GM12878 (cell line): ENCODE measurements at places on chromosomes 6 and 20. TPM values are rescaled to one million over a fixed set of nuclear protein-coding genes. Genes with fewer than 3 reads are reported as not detected.

DNA sequence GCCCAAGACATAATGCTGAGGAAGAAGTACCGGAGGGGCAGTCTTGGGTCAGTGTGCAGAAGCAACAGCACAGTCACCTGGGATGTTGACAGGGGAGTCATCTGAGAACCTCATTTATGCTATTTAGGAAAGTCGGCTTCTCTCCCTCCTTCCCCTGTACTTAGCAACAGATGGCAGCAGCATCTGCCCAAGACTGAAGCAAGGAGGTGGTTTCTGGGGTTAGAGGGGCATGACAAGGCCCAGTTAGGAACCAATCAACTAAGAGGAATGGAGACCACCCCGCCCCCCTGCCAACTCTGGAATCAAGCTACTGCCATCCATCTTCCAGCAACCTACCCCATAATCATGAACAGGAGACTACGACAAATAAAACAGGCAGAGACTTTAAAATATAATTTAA lies 21.7 kb downstream of the RIPK1 start:
- no peak overlapping the region for H3K27ac ChIP-seq
- H3K4me3 ChIP-seq: no peak overlapping the region
- no peak for DNase-seq
- no peaks in the 10 kb centered on the region for H3K4me1 ChIP-seq
- H3K36me3 ChIP-seq: peaks cover 2% of the 10 kb centered on the region; the same call in 1 of the 2 replicates
- H3K27me3 ChIP-seq: no peaks in the 10 kb centered on the region

CNKSR3 gene
- 0.11 and 0.31 TPM in 2 replicates for total RNA-seq

LINC00237 gene
- total RNA-seq: not detected in 2 replicates

DNA sequence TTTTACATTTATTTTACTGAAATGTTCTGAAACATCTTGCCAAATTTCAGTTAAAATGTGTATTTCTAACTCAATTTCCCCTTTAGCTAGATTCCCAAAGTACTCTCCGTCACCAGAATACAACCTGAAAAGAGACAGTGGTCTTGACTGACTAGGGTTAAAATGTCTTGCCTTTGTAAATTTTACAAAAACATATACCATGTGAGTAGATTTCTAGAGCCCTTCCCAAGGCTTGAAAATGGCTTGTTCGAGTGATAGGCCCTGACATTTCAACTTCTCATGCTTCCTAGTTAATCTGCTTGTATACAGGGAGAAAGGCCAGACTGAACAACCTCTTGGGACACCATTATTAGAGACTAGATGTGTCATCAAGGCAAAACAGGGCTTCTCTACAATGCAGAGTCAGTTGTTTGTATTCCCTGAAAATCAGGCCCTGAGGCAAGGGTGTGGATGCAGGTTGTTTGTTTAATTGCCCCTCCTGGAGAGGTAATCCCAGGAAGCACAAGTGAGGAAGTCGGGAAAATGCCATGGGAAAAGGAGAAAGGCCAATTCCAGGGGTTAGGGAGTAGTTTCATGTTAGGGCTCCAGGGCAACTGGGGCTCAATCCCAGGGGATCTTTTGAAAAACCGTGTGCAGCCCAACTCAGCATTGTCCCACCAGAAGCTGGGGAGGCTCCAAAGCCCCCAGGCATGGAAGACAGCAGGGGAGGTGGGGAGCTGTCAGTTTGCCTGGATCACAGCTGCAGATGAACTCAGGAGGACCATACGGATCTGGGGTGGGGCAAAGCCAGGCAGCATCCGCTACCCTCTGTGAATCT lies 11.6 kb upstream of the TFB1M start:
- H3K4me3 ChIP-seq: no peak overlapping the region
- no peaks in the 10 kb centered on the region for H3K36me3 ChIP-seq
- H3K4me1 ChIP-seq: no peaks in the 10 kb centered on the region; the same call in 1 of the 2 replicates
- H3K27me3 ChIP-seq: no peaks in the 10 kb centered on the region

DNA sequence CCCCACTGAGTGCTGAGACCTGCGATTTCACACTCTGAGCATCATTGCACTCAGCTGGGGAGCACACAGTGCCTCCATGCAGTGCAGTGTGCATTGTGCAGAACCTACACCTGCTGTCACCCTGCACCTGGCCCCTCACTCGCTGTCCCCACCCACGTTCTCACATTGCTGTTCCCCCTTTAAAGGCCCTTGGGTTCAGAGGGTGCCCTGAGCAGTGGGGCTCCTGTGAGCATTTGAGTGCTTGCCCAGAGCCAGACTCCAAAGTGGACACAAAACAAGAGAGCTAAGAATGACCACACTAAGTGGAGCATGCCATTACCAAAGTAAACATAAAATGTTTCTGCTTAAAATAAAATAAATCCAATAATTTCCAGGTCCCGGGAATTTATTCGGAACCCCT lies 131.0 kb upstream of the CST7 start:
- no peak for DNase-seq
- no peak overlapping the region for H3K27ac ChIP-seq
- H3K4me1 ChIP-seq: peaks cover 4% of the 10 kb centered on the region
- H3K36me3 ChIP-seq: no peaks in the 10 kb centered on the region

GRCh38 chr6:99905209-99906106 lies 88.6 kb downstream of the MCHR2 start:
- no peak overlapping the region for H3K27ac ChIP-seq
- H3K4me3 ChIP-seq: no peak overlapping the region
- no peak for DNase-seq
- no peaks in the 10 kb centered on the region for H3K36me3 ChIP-seq
- no peaks in the 10 kb centered on the region for H3K4me1 ChIP-seq
- no peaks in the 10 kb centered on the region for H3K27me3 ChIP-seq

- no peaks in the 10 kb centered on the region for H3K4me1 ChIP-seq
- no peak overlapping the region for H3K4me3 ChIP-seq
- no peaks in the 10 kb centered on the region for H3K36me3 ChIP-seq
- H3K27me3 ChIP-seq: no peaks in the 10 kb centered on the region
- no peak for DNase-seq
- H3K27ac ChIP-seq: no peak overlapping the region
Observed at GRCh38 chr6:161228921-161229591, 44.8 kb downstream of the AGPAT4 start.

GRCh38 chr6:3229566-3230178 lies 2.2 kb upstream of the TUBB2B start:
- H3K27ac ChIP-seq: no peak overlapping the region
- peaks cover 35% of the 10 kb centered on the region for H3K27me3 ChIP-seq
- no peak for DNase-seq
- peaks cover 39% of the 10 kb centered on the region for H3K4me1 ChIP-seq

DNA sequence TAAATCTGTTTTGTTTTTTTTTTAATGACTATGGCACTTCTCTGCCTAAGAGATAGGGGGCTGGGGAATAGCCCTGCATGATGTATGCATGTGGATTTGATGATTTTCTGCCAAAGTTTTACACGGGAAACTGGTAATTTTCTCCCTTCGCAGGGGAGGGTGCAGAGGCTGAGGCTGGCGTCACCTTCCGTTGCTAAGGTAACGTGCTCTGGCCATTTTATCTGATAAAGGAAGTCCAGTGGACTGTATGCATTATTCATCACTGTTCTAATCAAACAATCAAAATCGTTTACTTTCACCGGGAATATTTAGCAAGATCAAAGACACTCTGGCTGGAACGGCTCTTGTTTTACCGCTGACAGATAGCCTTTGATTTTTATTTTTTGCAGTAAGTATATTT lies 789 bp downstream of the PHACTR1 start:
- DNase-seq: no peak
- no peaks in the 10 kb centered on the region for H3K36me3 ChIP-seq
- no peak overlapping the region for H3K27ac ChIP-seq
- no peak overlapping the region for H3K4me3 ChIP-seq

BPIFA1 gene
- not detected in 2 replicates for total RNA-seq

DNA sequence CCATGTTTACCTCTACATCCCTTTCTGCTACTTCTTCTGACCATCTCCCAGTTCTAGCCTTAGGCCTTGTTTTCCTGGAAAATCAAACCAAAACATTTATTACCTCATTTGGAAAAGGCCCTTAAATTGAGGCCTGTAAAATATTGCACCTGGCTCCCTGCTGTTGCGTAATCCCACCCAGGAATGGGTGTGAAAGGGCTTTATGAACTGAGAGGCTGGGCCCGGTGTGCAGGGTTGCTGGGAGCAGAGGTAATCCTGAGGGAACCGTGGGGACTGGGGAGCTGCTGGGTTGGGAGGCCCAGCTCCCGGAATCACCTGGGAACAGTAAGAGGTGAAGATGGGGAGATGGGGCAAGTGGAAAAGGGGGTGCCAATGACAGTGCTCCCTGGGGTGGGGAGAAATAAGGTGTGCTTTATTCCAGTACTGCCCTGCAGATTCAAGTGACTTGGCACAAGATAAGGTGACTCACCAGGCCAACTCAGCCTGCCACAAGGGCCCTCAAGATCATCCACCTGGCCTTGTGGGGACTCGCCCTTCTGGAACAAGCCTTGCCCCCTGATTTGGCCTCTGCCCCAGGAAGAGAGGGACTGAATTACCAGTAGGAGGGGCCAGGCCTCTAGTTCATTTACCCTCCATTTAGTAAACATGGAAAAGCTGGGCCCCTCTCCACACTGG lies 44.2 kb downstream of the KCNK5 start:
- no peaks in the 10 kb centered on the region for H3K36me3 ChIP-seq
- H3K4me3 ChIP-seq: no peak overlapping the region
- no peaks in the 10 kb centered on the region for H3K27me3 ChIP-seq
- H3K27ac ChIP-seq: no peak overlapping the region

DNA sequence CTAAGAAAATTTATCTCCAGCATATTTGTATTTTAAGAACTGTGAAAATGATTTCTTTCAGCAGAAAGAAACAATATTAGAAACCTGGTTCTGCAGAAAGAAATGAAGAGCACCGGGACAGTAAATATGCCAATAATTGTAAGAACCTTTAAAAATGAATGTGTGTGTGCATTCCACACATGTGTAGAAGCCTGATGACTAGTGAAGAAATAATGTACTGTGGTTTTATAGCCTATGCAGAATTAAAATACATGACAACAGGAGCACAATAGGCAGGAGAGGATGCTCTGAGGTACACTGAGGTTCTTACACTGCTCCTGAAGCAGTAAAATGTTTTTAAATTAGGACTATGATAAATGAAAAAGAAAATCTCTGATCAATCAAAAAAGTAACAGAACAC lies 48.9 kb downstream of the SNX14 start:
- no peak overlapping the region for H3K4me3 ChIP-seq
- DNase-seq: no peak
- H3K36me3 ChIP-seq: no peaks in the 10 kb centered on the region; the same call in 1 of the 2 replicates
- H3K4me1 ChIP-seq: no peaks in the 10 kb centered on the region
- no peak overlapping the region for H3K27ac ChIP-seq

DNA sequence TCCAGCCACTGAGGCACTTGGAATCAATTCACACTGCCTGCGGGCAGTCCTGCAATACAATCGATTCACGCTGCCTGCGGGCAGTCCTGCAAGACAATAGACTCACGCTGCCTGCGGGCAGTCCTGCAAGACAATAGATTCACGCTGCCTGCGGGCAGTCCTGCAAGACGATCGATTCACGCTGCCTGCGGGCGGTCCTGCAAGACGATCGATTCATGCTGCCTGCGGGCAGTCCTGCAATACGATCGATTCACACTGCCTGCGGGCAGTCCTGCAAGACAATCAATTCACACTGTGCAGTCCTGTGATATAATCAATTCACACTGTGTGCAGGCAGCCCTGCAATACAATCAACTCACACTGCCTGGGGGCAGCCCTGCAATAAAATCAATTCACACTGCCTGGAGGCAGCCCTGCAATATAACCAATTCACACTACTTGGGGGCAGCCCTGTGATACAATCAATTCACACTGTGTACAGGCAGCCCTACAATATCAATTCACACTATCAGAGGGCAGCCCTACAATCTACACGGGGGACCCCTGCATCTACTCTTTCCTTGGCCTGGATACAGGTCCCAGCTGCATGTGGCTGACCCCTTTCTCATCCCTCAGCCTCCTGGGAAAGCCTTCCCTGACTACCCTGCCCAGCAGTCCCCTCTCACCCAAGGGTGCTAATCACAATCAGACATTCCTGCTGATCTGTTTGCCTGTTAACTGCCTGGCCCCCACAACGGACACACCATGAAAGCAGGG lies 10.4 kb downstream of the TAF4 start:
- no peaks in the 10 kb centered on the region for H3K4me1 ChIP-seq
- H3K36me3 ChIP-seq: no peaks in the 10 kb centered on the region
- no peaks in the 10 kb centered on the region for H3K27me3 ChIP-seq
- no peak overlapping the region for H3K27ac ChIP-seq

DNA sequence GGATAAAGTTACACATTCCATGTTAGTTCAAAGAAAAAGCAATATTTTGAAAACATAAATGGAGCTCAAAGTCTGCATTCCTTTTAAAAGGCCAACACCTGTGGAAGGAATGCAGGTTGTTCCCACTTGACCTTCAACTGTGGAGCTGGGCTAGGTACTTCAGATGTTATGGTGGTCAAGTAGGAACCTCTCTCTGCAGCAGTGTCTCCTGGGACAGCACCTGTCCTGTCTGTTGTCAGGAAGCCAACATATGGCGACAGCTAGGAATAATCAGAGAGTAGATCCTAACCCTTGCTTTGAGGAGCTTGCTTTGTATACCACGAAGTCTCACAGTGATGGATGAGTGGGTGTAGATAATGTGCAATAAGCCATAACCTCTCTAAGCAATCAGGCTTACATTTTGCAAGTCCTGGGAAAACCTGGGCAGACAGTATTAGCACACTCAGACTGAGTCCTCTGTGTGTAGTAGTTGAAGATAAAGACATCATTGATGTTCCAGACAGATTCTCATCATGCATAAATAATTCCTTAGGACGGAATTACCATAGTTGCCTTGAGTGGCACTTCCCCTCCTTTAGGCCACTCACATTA lies 347.5 kb downstream of the PRL start:
- no peak for DNase-seq
- no peaks in the 10 kb centered on the region for H3K36me3 ChIP-seq
- H3K4me1 ChIP-seq: peaks cover 11% of the 10 kb centered on the region
- H3K27ac ChIP-seq: no peak overlapping the region
- H3K4me3 ChIP-seq: no peak overlapping the region

GRCh38 chr6:24643920-24644319 lies 2.1 kb downstream of the KIAA0319 start:
- no peak overlapping the region for H3K27ac ChIP-seq
- H3K4me3 ChIP-seq: no peak overlapping the region
- H3K4me1 ChIP-seq: peaks cover 6% of the 10 kb centered on the region
- no peaks in the 10 kb centered on the region for H3K36me3 ChIP-seq
- H3K27me3 ChIP-seq: no peaks in the 10 kb centered on the region

DNA sequence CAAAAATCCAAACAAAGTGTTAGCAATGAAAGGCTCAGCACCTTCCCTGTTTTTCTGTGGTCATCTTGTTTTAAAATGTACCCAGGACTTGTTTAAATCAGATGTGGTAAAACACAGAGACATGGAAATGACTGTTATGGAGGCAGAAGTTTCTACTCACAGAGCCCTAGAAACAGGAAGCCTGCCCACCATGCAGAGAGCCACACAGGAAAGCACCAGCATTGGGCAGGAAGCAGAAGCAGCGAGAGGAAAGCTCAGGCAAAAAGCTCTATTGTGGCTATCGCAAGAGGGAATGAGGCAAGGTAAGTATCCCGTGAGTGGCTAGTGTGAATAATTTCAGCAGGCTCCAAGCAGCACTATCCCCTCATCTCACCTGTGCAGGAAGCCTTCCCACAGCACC lies 42.8 kb downstream of the GPR6 start:
- no peaks in the 10 kb centered on the region; the same call in 1 of the 2 replicates for H3K27me3 ChIP-seq
- no peak for DNase-seq
- no peak overlapping the region for H3K27ac ChIP-seq
- H3K36me3 ChIP-seq: no peaks in the 10 kb centered on the region
